ENCODE measurements at places on chromosomes 7 and 10.

- DNase-seq, result no peak
Measured at GRCh38 chr7:31494421-31494820, 19.5 kb upstream of the ITPRID1 start.

DNA sequence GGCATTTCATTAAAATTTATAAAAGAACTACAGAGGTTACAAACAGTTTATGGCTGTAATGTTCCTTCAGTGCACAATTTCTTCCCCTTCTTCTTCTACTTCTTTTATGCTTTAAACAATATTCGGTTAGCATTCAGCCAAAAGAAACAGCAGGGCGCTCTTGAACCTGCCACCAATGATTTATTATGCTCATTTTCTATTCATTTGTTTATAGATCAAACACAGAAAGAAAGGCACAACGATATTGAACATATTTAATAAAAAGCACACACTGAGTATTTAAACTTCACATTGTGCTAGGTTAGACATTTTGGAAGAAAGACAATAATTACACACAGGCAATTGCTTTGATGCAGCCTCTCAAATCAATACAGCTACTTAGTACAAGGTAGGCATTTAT is 1025.8 kb upstream of the LRRN3 start:
- no peak for DNase-seq

DNA sequence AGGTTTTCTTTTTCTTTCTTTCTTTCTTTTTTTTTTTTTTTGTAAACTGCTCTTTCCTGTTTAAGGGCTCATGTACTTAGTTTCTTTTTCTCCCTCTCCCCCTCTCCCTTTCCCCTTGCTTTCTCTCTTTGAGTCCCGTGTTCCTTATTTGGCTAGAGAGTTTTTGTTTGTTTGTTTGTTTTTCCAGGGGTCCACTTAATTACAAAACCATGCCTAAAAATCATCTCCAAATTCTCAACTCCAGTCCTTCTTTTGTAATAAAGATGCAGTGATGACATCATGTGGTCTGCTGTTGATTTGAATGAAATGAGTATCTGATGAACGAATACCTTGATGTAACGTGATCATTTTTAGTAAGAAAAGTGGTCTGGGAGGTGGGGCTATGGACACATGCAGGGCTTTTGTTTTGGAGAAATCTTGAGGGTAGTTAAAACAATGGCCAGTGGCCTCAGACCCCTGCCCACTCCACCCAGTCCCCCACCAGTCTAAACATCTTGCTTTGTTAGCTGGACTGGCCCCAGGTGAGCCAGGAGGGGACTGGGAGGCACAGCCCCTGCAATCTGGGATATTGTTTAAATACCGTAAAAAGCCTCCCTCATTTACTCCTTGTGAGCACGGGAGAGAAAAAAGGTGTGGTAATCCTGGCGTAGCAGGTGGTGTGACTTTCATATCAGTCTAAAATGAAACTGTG is 165.7 kb downstream of the LRMDA start:
- DNase-seq, result no peak

DNA sequence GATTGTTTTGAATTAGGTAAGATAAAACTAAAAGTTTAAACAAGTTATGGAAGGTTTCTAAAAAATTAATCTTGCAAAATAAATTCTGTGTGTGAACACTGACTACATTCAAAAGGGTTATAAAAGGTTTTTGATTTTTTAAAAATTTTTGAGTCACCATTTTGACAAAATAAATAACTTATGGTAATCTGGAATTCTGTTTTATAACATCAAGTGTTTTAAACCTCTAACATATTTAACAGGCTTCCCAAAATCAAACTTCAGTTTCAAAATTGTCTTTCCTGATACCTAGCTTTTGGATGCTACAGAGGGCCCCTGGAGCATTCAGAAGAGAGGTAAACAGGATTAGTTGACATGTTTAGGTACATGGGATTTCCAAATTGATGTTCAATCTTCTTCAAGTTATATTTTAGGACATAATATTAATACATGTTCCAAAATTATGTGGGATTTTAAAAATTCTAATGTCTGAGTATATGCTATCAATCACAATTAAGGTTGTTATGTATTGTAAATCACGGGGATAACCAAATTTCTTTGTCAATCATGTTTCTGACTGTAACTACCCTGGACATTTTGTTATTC is 8.1 kb upstream of the CPA2 start:
- no peak for DNase-seq
